ENCODE measurements at places on chromosomes 6 and 20. TPM values are rescaled to one million over a fixed set of nuclear protein-coding genes. Genes with fewer than 3 reads are reported as not detected.

DNA sequence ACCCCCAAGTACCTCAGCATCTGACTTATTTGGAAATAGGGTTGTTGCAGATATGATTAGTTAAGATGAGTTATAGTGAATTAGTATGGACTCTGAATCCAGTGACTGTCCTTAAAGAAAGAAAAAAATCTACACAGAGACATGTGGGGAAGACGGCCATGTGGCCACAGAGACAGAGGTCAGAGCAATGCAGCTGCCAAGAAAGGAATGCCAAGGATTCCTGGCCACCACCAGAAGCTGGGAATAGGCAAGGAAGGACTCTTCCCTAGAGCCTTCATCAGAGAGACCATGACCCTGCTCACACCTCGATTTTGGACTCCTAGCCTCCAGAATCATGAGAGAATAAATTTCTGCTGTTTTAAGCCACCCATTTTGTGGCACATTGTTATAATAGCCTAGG lies 81.8 kb downstream of the FYN start:
- no peak for DNase-seq

GRCh38 chr20:19336631-19337030 lies 124.2 kb downstream of the SLC24A3 start:
- DNase-seq = no peak

- DNase-seq = no peak
Observed at GRCh38 chr6:100565439-100566104, 100.9 kb upstream of the SIM1 start.

DNA sequence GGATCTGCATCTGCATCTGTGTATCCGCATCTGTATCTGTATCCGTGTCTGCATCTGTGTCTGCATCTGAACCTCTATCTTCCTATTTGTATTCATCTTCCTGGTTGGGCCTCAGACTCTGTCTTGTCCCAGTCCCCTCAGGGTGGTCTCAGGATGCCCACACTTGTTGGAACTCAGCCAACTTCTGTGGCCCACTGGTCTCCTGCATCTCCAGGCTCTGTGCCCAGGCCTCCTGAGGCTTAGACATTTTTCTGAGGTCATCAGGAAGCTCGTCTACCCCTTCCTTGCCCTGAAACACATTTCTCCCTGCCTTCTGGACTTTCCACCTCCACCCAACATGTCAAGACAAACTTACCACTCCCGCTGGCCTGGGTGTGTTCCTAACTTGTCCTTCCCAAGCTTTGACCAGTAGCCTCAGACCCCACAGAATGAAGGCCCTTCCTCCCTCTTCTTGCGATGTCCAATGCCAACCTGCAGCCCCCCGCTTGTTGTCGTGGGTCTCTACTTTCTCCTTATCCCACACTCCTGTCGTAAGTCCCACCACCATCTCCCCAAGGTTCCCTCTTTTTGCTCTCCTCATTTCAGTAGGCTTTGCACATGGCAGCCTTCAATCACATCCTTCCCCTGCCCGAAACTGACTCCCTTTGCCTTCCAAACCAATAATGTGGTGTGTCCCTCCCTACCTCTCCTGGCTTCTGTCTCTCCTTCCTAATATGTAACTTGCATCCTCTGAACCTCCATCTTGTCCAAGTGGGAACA lies 176.5 kb downstream of the DLL1 start:
- DNase-seq = peak; percentile 29

DNA sequence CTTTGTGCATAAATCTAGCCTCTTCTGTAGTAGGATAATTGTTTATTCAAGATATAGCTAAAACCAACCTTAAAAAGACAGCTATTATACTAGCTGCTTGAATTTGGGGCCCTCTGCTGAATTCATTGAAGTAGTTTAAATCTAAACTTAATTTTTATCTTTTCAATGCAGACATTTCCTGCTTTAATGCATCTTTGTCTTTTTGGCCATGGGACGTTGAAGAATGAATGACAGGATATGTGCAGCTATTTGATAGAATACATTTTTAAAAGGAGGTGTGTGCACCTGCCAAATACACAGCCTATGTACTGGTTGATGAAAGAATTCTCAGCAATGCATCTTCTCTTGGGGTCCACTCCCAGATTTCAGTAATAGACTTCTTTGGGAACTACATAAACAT lies 524.9 kb downstream of the PHF3 start:
- no peak for DNase-seq

DNA sequence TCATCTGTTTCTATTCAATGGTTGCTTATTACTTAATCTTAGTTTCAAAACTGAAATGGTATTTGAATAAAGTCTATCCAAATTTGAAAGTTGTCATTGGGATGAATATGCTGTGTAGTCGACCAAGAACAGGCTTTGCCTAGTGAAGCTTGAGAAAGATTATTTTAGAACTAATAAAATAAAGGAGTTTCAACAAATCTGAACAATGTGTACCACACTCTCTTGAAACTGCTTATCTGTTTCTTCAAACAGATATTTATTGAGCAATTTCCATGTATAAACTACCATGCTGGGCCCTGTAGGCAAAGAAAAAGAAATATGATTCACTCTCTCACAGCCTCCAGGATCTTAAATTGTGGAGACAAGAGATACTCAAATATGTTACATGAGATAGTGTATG lies 174.4 kb downstream of the OGFRL1 start:
- DNase-seq = no peak

DNA sequence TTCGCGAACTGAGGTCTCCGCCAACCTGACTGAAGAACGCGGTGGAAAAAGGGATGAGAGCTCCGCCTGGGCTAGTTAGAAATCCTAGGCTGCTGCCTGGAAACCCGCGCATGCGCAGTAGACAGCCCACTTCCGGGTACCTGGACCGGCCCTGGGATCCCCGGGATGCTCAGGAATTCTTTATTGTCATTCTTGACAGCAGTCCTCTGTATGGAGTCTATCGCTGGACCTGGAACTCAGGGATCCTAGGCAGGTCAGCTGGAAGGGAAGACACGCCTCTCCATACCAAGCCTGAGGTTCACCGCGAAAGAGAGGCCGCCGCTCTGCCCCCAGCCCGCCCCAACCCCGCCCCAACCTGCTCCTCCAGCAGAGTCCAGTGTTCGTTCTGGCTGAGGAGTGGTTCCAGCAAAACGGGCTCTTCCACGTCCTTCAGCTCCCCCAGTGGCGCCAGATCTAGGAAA lies 1379.2 kb upstream of the DEFB115 start:
- no peak for DNase-seq

GRCh38 chr6:111573892-111574797 lies 31.5 kb downstream of the TRAF3IP2 start:
- no peak for DNase-seq

DNA sequence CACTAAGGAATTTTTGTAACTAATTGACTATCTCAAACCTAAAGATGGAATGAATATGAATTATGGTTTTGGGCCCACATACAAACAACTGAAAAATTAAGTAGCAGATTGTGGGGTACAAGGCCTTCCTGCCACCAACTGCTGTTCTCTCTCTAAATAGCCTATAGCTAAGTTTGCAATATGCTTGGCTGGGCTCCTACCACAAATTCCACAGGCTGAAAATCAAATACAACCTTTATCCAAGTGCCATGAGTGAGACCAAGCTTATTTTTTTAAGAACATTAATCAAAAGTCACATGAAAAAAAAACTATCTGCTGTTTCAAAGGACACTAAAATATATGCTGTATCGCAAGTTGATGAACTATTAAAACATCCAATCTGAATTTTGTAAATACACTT lies 52.1 kb downstream of the TENT5A start:
- no peak for DNase-seq

MATN4 gene
- not detected for total RNA-seq

DEFB124 gene
- 3.3 TPM for total RNA-seq

MTCH1 gene
- total RNA-seq = 170 TPM

RAD21L1 gene
- total RNA-seq = not detected

LRRC73 gene
- 0.57 TPM for total RNA-seq

SNAP25 gene
- total RNA-seq = 16.3 TPM

GRCh38 chr20:46774943-46775560 lies 65.6 kb downstream of the SLC2A10 start:
- DNase-seq = no peak

BPIFA1 gene
- total RNA-seq = not detected

GRCh38 chr6:26288155-26288554 lies 76.8 kb upstream of the BTN3A2 start:
- DNase-seq = no peak

TMC2 gene
- not detected for total RNA-seq

VNN1 gene
- total RNA-seq = 0.23 TPM

TGM3 gene
- total RNA-seq = not detected

DNA sequence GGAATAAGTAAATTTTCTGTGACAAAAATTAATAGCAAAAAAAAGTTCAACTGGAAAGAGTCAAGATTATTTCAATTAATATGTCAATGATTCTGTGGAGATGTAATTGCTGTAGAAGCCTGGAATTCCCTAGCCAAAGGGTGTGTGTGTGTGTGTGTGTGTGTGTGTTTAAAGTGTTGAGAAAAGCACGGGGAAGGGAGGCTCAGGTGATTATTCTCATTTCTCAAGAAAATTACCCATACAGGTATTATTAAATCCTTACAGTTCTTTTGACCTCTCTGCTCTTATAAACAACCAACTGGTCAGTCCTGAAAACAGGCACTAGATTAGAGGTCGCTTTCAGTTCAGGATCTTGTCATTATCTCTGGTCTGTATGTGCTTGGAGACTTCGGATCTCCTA lies 129.3 kb upstream of the SASH1 start:
- DNase-seq = no peak

ARFGEF3 gene
- total RNA-seq = 40.1 TPM

GRCh38 chr6:118377711-118378414 lies 170.2 kb upstream of the PLN start:
- DNase-seq = no peak

- no peak for DNase-seq
Observed at GRCh38 chr20:21053002-21053762, 53.0 kb downstream of the LINC00237 start.

HELZ2 gene
- 35.6 TPM for total RNA-seq

- DNase-seq = peak; percentile 53
Observed at GRCh38 chr6:110874880-110875547, 429 bp downstream of the AMD1 start.

GRCh38 chr20:39109933-39110818 lies 148.0 kb downstream of the DHX35 start:
- DNase-seq = no peak

DNA sequence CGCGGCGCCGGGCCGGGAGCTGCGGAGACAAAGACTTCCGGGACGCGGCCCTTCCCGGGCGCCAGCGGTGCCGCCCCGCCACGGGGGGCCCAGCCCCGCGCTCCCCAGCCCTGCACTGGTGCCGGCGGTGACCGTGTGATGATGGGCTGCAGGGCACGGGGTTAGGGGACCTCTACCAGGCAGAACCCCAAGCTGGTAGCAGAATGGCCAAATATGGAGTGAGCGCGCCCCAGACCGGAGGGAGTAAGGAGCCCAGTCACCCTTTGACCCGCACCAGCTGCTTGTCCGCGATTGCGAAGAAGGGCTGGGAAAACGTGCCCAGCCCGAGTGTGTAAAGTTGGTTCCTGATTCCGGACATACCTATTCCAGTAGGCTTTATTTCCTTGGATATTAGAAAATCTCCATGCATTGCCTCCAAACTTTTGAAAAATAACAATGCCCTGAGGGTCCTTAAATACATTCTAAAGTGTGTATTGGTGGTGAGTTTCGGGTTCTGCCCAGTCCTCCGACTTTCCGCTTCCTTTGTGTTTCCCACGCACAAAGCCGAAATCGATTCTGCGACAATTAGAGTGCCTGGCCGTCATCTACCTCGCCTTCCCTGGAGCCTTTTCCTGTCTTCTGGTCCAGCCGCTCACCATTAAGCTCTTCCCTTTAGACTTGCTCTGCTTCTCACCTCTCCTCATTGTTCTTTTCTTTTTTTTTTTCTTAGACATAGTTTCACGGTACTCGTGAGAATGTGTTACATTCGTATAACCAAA lies 1.1 kb downstream of the ABRACL start:
- peak; percentile 68 for DNase-seq

DNA sequence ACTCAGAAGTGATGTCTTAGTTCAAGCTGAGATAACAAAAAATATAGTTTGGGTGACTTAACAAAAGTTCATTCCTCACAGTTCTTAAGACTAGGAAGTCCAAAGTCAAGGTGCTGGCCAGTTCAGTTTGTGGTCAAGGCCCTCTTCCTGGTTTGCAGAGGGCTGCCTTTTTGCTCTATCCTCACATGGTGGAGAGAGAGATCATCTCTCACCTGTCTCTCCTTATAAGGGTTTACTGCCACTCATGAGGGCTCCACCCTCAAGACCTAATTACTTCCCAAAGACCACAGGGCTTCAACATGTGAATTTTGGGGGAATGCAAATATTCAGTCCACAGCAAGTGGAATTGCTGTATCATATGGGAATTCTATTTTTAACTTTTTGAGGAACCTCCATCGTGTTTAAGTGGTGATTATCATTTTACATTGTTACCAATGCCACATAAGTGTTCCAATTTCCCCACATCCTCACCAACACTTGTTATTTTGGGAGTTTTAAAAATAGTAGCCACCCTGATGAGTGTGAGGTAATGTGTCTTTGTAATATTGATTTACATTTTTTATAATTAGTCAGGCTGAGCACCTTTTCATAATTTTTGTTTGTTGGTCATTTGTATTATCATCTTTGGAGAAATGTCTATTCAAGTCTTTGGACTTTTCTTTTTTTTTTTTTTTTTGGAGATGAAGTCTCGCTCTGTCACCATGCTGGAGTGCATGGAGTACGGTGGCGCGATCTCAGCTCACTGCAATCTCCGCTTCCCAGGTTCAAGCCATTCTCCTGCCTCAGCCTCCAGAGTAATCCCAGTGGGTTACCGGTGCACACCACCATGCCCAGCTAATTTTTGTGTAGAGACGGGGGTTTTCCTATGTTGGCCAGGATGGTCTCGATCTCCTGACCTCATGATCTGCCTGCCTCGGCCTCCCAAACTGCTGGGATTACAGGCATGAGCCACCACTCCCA lies 112.2 kb downstream of the SESN1 start:
- DNase-seq = no peak

POM121L2 gene
- total RNA-seq = not detected

ID4 gene
- 32.5 TPM for total RNA-seq

DNA sequence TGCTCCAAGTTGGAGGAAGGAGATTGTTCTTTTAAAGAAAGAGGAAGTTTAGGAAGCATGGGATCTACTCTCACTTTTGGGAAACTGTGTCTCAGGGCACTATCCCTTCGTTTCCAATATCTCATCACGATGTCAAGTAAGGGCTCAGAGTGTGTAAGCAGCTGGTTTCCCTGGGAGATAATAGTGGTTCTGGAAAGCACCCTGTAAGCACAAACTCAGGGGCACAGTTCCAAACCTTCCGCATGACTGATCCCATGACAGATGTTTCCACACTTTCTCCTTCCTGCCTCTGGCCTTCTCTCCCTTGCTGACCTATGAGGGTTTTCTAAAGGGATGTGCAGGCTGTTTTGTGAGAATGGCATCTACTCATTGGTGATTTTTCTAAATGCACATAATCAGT lies 33.9 kb downstream of the ADTRP start:
- peak; percentile 73 for DNase-seq

- no peak for DNase-seq
Observed at GRCh38 chr6:72931325-72931887, 293.9 kb downstream of the KHDC1L start.

DNA sequence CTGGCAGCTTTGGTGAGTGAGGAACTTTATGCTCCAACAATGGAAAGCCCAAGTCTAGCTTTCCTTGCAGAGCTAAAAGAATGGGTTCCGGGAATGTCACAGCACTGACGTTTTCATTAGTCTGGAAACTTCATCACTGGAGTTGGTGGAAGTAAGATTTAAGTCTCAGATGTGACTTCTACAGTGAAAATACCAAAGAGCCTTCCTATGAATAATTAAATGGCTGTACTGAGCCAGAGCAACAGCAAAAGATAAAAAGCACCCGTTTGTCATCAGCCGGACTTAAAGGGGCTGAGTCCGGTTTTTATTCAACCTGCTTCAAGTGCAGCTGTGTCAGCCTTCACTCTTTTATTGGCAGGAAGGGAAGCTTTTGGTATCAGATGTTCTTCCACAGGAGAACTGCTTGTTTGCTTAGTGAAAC lies 46.5 kb upstream of the SHLD1 start:
- DNase-seq = no peak
